Activated CD8-positive, alpha-beta T cell treated with anti-CD3 and anti-CD28 coated beads for 36 hours (primary cell): ENCODE measurements at places on chromosomes 5 and 9. TPM values are rescaled to one million over a fixed set of nuclear protein-coding genes. Genes with fewer than 3 reads are reported as not detected.

FGD3 gene
- total RNA-seq = 43.5 TPM

DNA sequence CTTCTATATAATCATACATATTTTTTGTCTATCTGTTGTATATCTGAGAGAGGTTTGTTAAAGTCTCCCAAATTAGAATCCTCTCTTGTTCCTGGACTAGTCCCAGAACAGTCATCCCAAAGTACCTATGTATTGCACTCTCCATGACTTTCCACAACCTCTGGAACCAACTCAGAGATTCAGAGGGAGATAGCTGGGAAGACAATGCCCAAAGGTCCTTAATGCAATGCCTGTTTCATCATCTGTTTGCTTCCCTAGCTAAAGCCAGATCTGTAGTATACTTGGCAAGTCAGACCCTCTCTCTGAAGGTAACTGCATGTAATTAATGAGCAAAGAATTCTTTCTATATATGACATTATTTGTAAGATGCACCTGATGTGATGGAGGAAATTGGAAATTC is 89.4 kb downstream of the ZNF474 start:
- no peak for DNase-seq
- H3K27me3 ChIP-seq = peaks cover 2% of the 10 kb centered on the region
- H3K4me3 ChIP-seq = no peak overlapping the region
- H3K36me3 ChIP-seq = no peaks in the 10 kb centered on the region
- H3K27ac ChIP-seq = no peak overlapping the region

C9orf50 gene
- total RNA-seq = not detected

DNA sequence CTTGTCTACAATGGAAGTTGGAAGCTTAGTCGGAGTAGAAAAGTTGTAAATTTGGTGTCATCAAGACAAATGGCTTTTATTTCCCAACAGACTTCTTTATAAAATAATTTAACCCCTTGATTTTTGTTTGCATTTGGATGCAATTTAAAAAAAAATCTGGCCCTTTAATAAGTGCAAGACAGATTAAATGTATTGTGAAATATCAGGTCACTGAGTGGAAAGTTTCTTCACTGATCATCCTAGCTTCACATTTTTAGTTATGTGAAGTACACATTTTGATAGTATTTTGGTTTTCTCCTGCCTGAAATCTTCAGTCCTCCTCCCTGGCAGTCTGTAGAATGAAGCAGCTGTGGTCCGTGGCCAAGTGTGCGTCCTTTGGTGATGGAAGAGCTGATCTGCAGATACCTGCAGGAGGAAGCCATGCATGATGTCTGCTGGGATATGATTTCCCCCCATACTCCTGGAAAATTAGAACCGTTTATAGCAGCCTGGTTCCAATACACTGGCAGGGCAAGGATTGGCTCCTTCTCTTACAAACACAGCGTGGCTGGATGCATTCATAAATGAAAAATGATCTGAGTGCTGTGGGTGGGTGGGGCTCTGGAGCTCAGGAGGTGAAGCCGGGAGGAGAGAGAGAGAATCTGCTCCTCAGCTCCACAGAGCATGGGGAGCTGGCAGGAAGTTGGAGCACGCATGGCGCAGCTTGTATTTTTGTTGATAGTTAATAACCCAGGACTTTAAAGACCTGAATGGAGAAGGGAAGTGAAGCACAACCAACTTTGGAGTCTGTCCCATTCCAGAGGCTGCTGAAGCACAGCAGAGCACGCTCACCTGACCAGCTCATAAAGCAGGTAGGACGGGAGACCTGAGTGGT is 238.4 kb downstream of the GOLPH3 start:
- H3K27ac ChIP-seq = no peak overlapping the region
- H3K36me3 ChIP-seq = no peaks in the 10 kb centered on the region
- DNase-seq = no peak
- no peaks in the 10 kb centered on the region for H3K4me1 ChIP-seq

- H3K36me3 ChIP-seq = peaks cover 22% of the 10 kb centered on the region
- H3K4me3 ChIP-seq = no peak overlapping the region
- no peaks in the 10 kb centered on the region for H3K4me1 ChIP-seq
- no peak overlapping the region for H3K27ac ChIP-seq
- no peaks in the 10 kb centered on the region for H3K27me3 ChIP-seq
Measured at GRCh38 chr5:81256766-81257165, 23.6 kb downstream of the CKMT2 start.

ORM1 gene
- not detected for total RNA-seq

SMARCA2 gene
- total RNA-seq = 94.7 TPM

BTNL8 gene
- total RNA-seq = not detected

DNA sequence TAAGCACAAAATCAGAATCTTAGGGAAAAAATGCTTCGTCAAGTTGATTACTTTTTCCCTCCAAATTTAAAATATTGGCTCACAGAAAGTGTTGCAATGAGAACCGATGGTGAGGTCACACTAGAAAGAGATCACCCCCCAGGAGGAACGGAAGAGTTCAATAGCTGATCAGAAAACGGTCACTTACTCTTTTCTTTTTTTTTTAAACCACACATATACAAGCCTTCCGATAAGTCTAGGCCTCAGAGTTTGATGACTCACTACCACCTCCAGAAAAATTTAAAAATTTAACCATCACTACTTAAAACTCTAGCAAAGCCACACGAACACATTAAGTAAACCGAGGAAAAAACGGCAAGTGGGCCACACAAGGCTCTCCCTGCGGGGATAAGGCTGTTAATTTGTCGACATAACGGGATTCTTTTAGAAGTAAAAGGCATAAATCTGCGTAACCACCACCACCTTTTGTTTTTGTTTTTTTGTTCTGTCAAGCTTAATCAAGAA is 1.2 kb downstream of the SURF4 start:
- peak overlapping the region; percentile 98 for H3K27ac ChIP-seq
- H3K36me3 ChIP-seq = peaks cover 50% of the 10 kb centered on the region
- H3K4me3 ChIP-seq = peak overlapping the region; percentile 99
- peak; percentile 62 for DNase-seq
- H3K4me1 ChIP-seq = peaks cover 47% of the 10 kb centered on the region
- no peaks in the 10 kb centered on the region for H3K27me3 ChIP-seq

GRCh38 chr5:82984786-82985735 is 92.1 kb downstream of the TMEM167A start:
- DNase-seq = no peak
- H3K36me3 ChIP-seq = no peaks in the 10 kb centered on the region
- no peak overlapping the region for H3K27ac ChIP-seq
- no peak overlapping the region for H3K4me3 ChIP-seq
- no peaks in the 10 kb centered on the region for H3K27me3 ChIP-seq
- peaks cover 1% of the 10 kb centered on the region for H3K4me1 ChIP-seq

DND1 gene
- 3.2 TPM for total RNA-seq

DNA sequence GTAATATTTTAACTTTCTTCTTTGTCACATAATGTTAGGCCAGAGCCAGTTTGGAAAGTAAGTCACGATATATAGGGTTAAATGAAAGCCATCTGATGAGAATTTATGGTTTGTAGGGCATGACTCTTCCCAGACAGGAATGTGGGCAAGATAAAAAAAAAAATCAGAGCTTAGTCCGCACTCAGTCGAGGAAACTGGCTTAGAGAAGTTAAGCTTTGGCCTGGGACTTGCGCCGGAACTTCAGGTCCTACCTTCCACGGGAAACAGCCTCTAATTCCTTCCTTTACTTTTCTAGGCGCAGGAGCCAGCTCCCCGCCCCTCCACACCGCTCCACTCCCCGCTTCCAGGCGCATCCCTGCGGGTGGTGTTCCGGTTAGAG is 475 bp downstream of the DDX31 start:
- H3K36me3 ChIP-seq = peaks cover 36% of the 10 kb centered on the region
- no peaks in the 10 kb centered on the region for H3K27me3 ChIP-seq
- peak overlapping the region; percentile 88 for H3K4me3 ChIP-seq
- H3K27ac ChIP-seq = peak overlapping the region; percentile 86
- DNase-seq = no peak

DNA sequence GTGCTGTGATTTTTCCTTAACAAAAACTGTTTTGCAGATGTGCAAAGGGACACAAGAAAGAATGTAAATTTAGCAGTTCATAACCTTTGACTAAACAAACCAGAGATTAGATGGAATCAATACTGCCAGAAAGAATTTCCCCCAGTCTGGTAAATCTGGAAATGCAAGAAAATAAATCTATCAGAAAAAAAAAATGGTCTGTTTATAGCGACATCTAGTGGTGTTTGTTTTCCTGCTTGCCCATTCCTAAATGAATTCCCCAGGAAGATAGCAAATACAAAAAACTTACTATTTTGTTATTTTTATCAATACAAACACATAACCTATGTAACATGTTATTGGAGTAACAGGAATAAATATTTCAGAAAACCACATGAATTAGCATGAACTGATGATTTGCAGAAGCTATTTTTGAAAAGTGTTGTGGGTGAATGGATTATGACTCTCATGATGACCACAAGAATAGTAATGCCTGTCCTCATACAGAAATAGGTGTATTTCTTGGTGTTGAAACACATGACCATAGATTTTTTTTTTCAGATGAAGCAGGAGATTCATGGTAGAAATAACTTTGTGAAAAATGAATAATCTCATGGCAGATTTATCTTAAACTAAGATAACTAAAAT is 1703.8 kb downstream of the MAT2B start:
- no peak for DNase-seq
- no peak overlapping the region for H3K27ac ChIP-seq
- no peak overlapping the region for H3K4me3 ChIP-seq
- H3K27me3 ChIP-seq = no peaks in the 10 kb centered on the region

FAM120AOS gene
- total RNA-seq = 32.8 TPM

PCDHGA11 gene
- total RNA-seq = not detected
